KBM-7 (cell line): ENCODE measurements at places on chromosomes 2 and 18.

- DNase-seq = no peak
Measured at GRCh38 chr2:157825885-157826284, 50.2 kb downstream of the ACVR1 start.

DNA sequence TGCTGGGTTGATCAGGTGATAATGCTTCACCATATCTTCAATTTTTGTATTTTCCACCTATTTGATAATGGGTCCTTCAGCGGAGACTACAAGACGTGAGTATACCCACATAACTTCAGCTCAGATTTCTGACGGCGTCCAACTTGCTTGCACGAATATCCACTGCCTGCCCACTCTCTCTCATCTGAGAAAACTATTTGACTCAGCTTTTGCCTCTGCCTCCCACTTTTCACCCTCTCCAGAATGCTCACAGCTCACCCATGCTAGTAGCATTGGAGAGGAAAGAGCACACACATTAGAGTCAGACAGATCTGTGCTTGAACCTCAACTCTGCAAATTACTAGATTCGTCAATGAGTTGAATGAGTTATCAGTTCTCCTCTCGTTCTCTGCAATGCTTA lies 166.8 kb downstream of the BCL2 start:
- DNase-seq = no peak

DNA sequence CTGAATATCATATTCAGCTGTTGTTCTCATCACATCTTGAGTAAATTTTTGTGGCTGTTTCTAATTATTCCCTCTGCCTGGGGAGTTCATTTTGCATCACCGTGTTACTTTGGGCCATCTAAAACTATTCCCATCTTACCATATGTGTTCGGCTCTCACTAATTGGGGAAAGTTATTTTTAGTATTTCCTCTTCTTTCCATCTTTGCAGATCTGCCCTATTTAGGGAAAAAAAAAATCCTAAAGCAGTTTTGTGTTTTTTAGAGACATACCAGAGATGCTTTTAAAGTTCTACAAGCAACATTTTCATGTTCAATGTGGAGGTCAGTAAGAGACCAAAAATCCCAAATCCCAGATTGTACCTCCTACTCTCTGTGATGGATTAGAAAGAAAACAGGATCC lies 111.3 kb upstream of the NDUFV2 start:
- DNase-seq = no peak

DNA sequence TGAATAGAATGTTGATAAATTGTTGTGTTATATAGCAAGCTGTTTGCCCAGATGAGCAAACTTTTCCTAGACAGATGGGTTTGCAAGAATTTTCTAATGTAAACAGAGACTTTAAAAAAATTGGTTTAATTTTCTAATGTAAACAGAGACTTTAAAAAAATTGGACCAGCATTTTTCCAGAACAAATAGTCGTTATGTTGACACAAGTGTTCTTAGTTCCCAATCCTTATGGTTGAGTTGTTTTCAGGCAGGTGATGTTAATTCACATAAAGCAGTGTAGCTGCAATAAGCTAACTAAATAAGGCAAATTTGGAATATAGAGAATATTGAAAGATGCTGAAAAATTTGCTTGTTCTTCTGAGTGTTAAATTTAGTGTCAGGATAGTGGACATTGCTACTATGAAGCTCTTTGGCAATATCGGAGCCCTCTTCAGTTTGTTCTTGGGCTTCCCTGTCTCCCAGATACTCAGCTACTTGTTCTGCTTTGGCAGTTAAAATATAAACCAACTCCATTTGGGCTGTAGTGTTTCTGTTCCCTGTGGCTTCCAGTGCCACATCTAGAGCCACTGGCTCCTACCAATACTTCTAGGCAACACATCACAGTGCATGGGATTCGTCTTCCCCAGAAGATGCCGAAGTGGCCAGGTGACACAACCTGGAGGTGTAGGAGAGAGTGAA lies 105.7 kb downstream of the DYNAP start:
- no peak for DNase-seq

- no peak for DNase-seq
Measured at GRCh38 chr2:33322612-33323011, 153.8 kb upstream of the RASGRP3 start.

- no peak for DNase-seq
Measured at GRCh38 chr2:132550946-132551345, 119.1 kb downstream of the LYPD1 start.

GRCh38 chr18:25345081-25345866 lies 6.7 kb downstream of the ZNF521 start:
- DNase-seq = no peak

DNA sequence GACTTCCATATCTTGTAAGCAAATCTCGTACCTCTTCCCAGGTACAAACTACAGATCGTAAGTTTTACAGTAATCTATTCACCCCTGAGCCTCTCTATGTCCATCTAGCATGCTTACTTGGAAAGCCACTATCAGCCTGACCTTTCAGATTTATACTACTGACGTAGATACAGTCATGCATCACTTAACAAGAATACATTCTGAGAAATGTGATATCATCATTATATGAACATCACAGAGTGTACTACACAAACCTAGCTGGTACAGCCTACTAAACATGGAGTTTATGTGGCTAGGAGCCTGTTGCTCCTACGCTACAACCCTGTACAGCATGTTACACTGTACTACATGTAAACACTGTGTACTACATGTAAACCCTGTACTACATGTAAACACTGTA lies 293.2 kb upstream of the ZNF804A start:
- no peak for DNase-seq

- DNase-seq = no peak
Measured at GRCh38 chr2:45755585-45756335, 104.3 kb downstream of the PRKCE start.

GRCh38 chr2:207288628-207289027 lies 122.9 kb upstream of the KLF7 start:
- no peak for DNase-seq

DNA sequence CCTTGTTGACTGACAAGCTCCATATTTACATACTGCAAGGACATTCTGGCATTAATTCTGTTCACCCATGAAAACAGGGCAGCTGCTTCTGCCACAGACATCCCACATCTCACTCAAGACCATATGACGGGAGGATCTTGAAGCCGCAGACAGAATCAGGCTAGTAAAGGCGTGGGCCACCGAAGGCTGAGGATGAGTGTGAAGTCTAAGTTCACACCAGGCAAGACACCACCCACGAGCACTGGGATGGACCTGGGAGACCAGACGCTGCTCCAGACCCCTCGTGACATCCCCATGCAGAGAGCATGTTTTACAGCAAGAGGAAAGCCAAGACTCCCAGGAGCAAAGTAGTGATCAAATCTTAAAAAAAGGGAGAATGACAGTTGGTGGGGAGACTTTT lies 3.2 kb downstream of the FHL2 start:
- no peak for DNase-seq

GRCh38 chr18:44727291-44727690 lies 46.6 kb downstream of the SETBP1 start:
- DNase-seq = no peak
